ENCODE measurements at places on chromosomes 3 and 15.

DNA sequence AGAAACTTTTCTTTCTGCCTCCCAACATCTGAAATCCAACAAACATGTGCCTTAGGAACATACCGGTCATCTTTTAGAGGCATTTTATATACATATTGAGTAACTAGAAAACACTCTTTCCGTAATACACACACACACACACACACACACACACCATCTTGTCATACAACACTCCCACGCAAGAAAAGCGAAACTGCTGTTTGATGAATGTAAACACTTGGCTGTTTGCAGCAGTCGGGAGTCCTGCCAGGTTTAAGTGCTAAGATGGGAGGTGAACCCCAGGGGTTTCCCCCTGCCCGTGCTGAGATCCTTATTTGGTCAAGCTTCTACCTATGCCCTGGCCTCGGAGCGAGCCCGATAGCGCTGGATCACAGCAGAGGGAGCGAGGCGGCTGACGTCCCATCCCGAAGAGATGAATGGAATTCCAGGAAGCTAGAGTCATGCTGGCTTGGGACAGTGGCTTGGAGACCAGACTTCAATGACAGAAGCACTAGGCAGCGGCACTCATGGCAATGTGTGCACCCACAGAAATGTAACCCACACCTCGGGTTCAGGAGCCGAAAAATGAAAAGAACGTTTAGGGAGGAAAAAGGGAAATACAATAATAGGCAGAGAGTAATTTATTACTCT is 1.3 kb upstream of the THBS1 start:
- no peak for DNase-seq

DNA sequence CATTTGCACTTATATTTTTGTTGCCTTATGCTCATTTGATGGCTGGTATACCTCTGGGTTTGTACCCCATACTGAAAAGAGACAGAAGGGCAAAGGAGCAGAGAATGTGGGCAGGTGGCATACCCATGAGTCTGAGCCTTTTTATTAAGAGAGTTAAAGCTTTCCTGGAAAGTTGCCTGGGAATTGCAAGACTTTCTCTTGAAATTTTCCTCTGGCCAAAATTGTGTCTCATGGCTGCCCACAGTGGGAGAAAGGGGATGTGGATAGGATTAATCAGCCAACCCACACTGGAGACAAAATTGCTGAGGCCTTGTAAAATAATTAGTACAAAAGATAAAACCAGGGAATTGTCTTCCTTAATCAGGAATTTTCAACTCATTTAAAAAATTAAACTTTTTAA is 8.2 kb upstream of the NMD3 start:
- DNase-seq, result no peak

DNA sequence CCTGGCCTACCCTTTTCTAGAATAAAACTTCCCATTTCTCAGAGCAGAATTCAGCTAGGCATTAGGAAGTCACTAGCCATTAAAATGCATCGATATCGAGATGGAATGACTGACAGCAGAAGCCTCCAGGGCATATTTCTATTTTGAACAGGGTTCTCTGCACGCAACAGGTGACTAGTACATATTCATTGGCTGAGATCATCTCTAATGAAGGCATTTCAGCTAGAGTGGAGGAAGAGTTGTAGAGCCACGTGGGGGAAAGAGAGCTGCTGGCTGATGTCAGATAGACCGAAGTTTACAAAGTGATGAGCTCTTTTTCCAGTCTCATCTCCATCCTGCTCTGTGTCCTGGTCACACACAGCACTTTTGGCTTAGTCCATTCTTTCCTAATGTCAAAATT is 7.5 kb downstream of the TMEM40 start:
- no peak for DNase-seq

GRCh38 chr3:32432711-32433530 is 41.3 kb downstream of the CMTM7 start:
- no peak for DNase-seq

- DNase-seq, result no peak
Measured at GRCh38 chr3:129357616-129358015, 70.8 kb downstream of the EFCAB12 start.

DNA sequence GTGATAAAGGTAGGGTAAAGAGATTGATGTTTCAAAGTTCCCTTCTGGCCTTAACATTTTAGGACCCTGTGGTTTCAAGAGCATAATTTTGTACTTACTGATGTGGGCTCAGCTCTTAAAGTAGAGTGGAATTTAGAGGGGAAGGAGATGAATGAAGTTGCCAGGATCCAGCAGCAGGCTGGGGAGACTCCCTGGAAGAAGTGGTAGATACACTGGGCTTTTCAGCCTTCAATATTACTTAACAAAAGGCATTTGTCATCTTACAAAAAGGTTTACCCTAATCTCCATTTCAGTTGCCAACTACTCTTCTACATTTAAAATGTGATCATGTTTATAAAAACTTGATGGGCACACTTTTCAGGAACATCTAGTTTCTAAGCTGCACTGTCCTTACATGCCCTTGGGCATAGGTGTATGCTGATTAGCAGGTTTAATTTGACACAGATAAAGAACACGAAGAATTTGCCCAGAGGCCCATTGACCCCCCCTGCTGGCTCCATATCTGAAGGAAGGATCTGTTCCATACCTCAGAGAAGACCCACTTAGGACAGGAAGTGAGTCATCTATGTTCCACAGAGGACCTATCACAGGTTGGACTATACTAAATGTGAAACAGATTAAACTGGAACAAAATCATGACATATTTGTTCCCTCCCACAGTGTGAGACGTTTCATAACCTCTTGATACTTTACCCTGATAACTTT is 93.0 kb upstream of the LPP start:
- DNase-seq, result no peak

- no peak for DNase-seq
Measured at GRCh38 chr3:14434126-14434497, 31.7 kb downstream of the SLC6A6 start.

DNA sequence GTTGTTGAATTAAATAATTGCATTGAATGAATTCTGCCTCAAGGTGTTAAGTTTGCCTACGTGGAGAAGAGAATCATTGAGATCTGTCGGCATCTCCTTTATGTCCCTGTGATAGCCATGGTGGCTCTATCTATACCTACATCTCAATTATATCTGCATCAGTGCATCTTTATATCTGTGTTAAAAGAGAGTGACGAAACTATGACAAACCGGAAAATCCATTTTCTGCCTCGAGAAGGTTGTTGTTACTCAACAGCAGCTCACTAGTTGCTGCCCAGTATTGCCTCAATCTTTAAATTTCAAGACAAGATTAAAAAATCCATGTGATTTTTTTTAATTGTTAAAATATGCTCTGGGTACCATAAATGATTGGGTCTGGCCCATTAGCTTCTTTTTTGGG is 58.7 kb downstream of the GUCA1C start:
- no peak for DNase-seq

DNA sequence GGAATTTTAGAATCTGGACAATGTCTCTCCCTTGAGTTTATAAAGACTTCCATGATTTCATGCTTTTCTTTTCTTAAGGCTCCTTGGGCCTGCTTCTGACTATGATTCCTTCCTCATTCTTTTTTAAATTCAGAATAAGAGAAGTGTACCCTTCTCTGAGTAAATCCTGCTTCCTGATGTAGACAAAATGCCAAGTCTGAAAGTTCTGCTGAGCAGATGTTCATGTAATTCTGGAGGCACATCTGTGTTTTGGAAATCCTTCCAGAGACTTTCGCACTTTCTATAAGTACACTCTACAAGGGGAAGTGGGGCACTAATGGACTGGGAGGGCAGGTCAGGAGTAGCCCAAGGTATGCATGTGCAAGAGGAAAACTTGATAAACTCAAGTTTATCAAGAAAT is 24.8 kb downstream of the TPM1 start:
- no peak for DNase-seq

DNA sequence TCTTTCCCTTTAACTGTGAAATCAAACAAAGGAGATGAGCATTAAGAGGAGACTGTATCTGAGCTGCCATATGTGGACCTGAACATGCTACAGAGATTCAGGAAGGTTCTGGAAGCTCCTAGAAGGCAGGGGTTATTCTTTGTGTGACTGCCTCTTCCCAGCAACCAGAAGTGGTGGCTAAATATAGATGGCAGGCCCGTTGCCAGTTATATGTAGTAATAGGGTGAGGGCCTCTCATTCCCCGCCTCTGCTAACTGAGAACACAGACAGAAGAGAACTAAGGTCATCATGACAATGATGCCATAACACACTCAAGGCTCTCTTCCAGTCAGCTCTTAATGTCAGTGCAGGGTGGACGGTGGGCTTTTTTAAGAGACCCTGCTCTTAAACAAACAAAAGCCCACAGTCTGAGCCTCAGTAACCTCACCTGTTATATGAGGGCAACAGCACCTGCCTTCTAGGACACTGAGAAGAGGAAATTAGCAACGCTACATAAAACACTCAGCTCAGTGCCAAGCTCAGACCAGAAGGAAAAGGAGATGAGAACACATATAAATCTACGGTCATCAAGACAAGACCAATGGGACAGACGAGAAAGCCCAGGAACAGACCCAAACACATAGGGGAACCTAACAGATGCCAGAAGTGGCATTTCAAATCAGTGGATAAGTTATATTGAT is 22.3 kb downstream of the CFAP92 start:
- no peak for DNase-seq

- no peak for DNase-seq
Measured at GRCh38 chr3:60633644-60634043, 617.6 kb downstream of the FHIT start.

DNA sequence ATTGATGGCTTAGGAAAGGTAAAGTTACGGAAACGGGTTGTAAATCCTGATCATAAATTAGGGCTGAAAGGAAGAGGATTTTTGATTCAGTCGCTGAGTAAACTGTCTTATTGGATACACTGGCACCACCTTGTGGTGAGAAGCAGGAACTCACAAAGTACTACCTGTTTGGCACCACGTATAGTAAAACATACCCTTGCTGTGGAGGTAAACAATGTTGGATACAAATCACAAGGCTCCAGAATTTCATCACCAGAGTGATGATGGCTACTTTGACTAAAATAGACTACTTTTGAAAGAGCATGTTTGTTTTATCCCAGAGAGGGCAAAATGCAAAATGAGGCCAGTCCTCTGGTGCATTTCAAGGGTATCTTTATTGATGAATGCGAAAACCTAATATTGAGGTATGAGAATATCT is 216.9 kb downstream of the IGSF11 start:
- peak; percentile 6 for DNase-seq

DNA sequence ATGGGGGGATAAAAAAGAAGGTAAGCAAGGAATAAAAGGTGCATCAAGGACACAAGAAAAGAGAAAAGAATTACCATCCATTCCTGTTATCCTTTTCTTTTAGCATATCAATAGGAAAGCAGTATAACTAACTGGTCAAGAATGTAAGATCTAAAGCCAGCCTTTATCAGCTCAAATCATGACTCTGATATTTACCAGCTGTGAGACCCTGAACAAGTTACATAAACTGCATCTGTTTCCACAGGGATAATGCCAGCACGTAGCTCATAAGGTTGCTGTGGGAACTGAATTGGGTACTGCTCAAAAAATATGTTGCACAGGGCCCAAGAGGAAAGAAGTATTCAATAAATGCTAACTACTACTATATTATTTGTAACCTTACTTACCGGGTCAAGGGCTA is 1092.2 kb upstream of the CFAP20DC start:
- DNase-seq, result no peak

- DNase-seq, result no peak
Measured at GRCh38 chr3:12611117-12611516, 52.8 kb downstream of the RAF1 start.

DNA sequence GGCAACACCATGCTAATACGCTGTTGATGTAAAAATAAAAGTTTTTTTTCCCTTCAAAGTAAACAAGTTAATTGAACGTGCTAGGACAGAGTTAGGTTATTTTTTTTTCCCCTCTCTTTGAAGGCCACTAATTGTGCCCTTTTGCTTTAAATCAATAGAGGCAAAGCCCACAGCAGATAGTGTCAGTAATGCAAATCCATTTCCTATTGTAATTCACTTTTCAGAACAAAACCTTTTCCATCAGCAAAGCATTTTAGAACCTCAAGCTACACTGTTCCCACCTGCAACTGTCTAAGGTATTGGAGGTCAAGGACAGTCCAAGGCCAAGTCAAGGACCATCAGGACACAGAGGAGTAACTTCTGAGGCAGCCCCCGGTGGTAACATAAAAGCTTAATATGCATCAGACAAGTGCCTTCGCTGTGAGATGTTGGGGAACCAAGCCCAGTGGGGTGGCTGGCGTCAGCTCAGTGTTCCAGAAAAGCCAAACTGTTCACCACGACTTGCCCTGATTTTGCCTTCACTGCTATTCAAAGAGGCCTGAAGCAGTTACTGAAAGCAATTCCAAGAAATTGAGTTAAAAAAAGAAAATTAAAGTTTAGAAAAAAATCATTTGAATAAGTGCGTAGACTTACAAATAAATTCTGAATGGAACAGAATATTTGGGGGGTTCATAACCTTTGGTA is 65.8 kb upstream of the ICE2 start:
- no peak for DNase-seq

GRCh38 chr15:52069559-52069958 is 43.0 kb downstream of the BCL2L10 start:
- DNase-seq, result no peak
